ENCODE measurements at places on chromosomes 12 and 14. TPM values are rescaled to one million over a fixed set of nuclear protein-coding genes. Genes with fewer than 3 reads are reported as not detected.

GRCh38 chr12:124928912-124929530, 14.6 kb upstream of the UBC start:
- DNase-seq: peak; percentile 58

DNA sequence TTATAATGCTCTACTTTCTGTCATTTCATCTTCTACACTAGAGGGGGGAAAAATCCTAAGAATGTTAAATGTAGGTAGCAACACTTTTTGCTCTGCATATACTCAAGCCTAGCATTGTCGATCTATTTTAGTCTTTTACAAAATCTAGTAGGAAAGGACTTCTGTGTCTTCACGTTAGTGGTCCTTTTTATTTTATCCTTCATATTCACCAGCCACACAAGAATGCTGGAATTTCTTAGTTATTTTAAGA, 253.0 kb upstream of the FLRT2 start:
- DNase-seq: no peak

DNA sequence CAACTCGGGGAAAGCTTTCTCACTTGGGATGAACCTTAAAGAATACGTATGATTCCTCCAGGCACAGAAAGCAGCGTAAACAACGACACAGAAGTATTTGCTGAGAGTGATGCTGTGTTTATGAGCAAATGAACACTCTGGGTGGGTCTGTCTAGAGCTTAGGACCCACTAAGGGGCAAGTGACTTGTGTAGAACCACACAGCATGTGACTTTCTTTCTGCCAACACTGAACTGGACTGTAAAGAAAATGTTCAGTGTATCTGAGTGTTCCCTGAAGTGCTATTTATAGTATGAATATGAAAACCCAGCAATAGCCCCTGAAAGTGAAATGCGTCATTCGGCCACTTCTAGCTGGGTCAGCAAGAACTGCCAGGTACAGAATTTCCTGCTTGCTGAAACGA, 78.5 kb downstream of the ST8SIA1 start:
- no peak for DNase-seq

DNA sequence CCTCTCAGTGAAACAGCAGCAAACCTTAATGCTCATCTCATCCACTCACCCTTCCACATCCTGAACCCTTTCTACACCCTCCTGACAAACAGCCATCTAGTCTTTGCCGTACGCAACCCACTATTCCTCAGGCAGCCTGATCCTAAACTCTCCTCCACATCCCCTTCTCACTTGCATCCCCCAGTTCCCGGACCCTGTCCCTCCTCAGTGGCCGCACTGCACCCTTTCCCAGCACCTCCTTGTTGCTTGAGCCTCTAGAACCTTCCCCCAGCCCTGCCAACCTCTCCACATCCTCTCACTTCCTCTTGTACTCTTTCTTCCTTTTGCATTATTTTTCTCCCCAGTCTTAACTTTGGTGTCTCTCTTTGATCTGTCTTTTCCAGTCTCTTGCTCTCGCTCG, 42.9 kb downstream of the IQSEC3 start:
- no peak for DNase-seq

- no peak for DNase-seq
Observed at GRCh38 chr14:65210822-65211182, 108.5 kb upstream of the MAX start.

Gene AQP2
- total RNA-seq: not detected

DNA sequence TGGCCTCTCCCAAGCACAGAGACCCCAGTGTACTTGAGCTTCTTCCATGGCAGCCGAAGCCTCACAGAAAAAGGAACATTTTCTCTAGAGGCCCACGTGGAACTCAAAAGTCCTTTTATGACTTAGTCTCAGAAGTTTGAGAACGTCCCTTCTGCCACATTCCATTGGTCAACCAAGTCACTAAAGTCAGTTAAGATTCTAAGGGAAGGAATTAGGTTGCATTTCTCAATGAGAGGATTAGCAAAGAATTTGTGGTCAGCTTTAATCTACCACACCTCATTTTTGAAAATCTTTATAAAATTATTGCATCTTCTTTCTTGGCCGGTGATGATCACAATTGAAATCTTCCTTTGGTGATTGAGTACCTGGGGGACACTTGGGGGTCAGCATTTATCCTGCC, 279.9 kb upstream of the TBX3 start:
- no peak for DNase-seq

DNA sequence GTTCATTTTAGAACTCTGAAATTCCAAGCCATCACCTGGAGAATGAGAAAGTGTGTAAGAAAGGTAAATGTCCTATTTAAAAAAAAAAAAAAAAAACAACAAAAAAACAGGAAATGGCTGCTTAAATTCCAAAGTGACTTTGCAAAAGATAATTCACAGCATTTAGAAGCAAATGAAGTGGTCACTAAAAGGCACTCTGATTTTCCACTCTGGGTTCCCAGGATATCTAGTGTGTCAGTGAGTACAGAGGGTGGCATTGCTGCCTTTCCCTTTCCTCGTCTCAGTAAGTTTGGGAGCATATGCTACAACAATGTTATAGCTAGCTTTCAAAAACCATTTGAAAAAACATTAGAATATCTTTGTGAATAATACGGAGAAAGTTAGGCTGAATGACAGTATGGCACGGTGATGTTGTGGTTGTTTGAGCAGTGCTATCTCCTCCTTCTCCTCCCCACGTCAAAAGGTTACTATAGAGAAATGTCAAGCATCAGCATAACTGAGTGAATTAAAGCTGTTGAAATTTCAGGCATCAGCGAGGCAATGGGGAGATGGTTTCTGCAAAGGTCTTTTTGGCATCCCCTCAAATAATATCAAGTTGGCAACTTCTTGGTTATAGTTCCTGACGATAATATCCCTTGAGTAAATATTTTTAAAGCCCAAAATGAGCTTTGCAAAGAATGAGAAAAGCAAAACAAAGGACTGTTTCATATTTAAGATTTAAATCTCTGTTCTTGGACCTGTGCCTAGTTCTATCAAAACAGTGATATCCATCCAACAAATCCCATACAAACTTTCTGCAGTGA, 164.5 kb upstream of the E2F7 start:
- no peak for DNase-seq

Gene NTF3
- 1.4 TPM for total RNA-seq

DNA sequence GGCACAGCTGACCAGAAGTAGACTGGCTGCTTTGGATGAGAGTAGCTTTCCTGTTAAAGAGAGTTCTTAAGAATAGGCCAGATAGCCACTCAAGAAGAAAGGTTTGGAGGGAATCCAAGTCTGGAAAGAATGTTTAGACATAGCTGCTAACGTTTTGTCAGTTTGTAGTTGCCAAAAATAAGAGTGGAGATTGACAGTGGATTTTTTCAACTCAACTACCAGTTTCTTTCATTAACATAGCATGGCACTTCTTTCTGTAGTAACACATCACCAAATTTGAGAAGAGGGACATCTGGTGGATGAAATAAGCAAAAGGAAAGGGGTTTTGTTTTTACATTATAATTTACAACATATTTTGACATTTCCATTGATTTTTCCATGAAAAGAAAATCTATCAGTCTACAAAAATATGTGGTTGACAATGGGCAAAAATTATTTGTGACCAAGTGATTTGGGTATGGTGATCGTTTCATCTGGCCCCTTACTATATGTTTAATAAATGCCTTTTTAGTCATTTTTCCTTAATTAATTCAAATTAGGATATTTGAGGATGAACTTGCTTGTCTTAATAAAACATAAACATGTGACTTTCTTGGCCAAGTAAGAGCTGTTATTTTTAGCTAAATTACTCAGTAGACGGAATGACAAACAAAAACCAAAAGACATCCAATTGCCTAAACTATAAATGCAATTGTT, 71.1 kb downstream of the PTPRR start:
- DNase-seq: no peak

- DNase-seq: peak; percentile 78
Observed at GRCh38 chr14:38255673-38256532, at the start of gene CLEC14A. Gene CLEC14A (minus strand): TSS chr14:38256093. CDS start chr14:38256022, 71 bp downstream.

DNA sequence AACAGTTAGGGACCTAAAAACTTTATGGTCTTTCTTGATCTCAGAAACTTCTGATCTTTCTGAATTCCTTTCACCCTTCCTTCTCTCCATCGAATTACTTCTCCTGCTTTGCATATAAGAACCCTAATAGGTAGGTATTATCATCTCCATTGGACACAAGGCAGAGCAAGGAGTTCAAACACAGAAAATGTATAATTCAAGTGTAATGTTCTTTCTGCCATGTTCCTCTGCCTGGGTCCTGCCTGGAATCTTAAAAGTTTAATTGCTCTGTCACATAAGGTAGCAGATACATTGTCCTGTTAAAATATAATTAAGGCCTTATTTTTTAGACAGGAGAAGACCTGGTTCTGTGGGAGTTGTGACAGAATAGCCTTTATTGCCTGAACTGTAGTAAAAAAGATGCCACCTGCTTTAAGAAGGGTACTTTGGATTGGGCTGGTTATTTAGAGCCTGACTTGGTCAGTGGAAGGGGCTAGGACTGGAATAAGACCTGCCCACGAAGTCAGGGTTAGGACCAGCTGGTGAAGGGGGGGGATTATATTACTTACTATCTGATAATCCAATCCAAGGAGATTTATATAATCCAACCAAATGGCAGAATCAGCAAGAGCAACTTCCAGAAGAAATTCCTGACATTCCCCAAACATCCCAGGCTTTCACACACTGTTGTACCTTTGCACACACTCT, 10.4 kb downstream of the G2E3 start:
- no peak for DNase-seq

Gene FGF23
- not detected for total RNA-seq

GRCh38 chr14:89973234-89973823, 17.6 kb downstream of the TDP1 start:
- no peak for DNase-seq

DNA sequence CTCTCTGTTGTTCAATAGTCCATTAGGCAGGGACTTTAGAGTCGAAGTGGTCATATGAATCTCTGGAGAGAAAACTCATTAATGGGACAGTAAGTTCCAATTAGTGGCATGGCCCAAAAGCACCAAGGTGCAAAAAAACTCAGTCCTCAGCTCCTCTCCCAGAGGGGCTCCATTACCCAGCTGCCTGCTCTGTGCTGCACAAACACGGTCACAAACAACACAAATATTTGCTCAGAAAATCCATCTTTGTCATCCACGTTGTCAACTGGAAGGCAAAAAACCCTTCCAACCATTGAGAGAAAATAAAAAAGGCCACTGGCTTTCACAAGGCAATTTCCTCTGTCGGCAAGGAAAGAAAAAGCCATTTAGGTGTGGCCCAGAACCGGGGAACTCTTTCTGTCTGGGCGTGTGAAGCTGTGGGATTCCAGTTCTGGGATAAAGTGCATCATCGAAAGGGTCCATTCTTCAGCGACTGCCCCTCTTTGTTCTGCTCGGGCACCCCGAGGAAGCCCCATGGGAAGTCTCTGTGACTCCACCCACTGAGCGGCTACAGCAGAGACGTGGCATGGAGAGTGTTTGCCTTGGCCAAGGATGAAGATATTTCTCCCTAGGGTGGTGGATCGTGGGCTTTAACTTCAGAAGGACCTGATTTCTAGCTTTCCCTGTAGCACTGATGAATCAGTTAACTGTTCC, 137.6 kb downstream of the VRK1 start:
- DNase-seq: no peak
